ENCODE measurements at places on chromosomes 6 and 20.

DNA sequence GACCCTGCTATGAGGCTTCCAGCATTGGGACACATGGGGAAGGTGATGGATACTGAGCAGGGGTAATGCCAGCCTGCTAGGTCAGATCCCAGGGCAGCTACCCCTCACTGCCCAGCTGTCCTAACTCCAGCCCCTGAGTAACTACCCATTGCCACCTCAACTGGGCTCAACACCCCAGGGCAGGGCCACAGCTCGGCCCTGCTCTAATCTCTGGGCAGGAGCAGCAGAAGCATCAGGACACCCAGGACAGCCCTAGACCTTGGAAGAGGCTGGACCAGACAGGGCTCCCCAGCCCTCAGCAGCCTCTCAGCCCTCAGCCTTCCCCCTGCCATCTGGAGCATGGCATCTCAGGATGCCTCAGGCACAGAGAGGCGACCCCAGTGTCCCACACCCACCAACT lies 67.4 kb upstream of the TOP1 start:
- no peak for DNase-seq
- H3K4me3 ChIP-seq, result no peak overlapping the region
- no peaks in the 10 kb centered on the region for H3K4me1 ChIP-seq
- H3K27ac ChIP-seq, result no peak overlapping the region
- no peaks in the 10 kb centered on the region for H3K36me3 ChIP-seq

GRCh38 chr6:137175157-137175867 lies 1.9 kb upstream of the IL22RA2 start:
- no peak overlapping the region for H3K4me3 ChIP-seq
- DNase-seq, result no peak
- H3K27ac ChIP-seq, result no peak overlapping the region
- H3K4me1 ChIP-seq, result no peaks in the 10 kb centered on the region

DNA sequence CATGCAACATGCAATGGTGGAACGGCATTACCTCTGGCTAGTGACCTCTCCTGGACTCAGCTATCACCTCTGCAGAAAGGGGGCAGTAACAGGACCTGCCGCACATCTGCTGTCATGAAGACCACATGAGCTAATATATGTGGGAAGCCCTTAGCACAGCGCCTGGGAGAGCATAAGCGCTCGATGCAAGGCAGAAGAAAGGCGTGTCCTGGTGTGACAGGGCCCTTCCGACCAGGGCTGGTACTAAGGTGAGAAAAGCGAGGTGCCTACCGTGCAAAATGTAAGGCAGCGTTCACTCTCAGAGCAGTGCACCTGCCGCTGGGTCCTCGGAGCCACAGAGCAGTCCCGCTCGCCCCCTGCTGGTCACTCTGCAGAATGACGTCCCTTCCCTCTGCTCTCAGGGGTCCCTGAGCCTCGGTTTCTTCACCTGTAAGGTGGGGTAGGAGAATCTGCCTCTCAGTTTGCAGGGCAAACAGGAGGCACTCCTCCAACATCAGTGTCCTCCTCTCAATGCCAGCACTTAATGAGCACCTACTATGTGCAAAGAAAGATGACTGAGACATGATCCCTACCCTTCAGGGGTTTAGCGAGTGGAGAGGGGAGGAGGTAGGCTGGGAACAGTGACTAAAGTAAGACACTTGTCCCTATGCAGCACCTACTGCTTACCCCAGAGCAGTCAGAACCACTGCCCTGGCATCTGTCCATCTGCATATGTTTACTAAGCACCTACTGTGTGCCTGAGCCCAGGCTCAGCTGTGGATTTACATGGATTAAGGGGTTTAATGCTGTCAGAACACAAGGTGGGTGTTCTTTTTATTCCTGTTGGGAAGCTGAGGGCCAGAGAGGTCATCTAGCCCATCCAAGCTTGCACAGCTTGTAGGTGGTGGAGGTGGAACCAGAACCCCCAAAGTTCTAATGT lies 41.1 kb upstream of the PTGIS start:
- peaks cover 44% of the 10 kb centered on the region for H3K4me1 ChIP-seq
- no peak for DNase-seq
- no peaks in the 10 kb centered on the region for H3K36me3 ChIP-seq
- H3K27ac ChIP-seq, result no peak overlapping the region
- H3K27me3 ChIP-seq, result no peaks in the 10 kb centered on the region

GRCh38 chr20:34691838-34692237 lies 12.3 kb upstream of the TP53INP2 start:
- H3K36me3 ChIP-seq, result no peaks in the 10 kb centered on the region
- DNase-seq, result no peak
- no peaks in the 10 kb centered on the region for H3K27me3 ChIP-seq

GRCh38 chr20:32917191-32917950 lies 58.6 kb downstream of the EFCAB8 start:
- no peak for DNase-seq
- H3K27ac ChIP-seq, result no peak overlapping the region
- H3K4me1 ChIP-seq, result no peaks in the 10 kb centered on the region
- H3K27me3 ChIP-seq, result no peaks in the 10 kb centered on the region

- no peaks in the 10 kb centered on the region for H3K27me3 ChIP-seq
- no peak overlapping the region for H3K27ac ChIP-seq
- H3K36me3 ChIP-seq, result no peaks in the 10 kb centered on the region
- H3K4me1 ChIP-seq, result peaks cover 15% of the 10 kb centered on the region
Measured at GRCh38 chr6:125950293-125950692, 6.3 kb upstream of the HINT3 start.

DNA sequence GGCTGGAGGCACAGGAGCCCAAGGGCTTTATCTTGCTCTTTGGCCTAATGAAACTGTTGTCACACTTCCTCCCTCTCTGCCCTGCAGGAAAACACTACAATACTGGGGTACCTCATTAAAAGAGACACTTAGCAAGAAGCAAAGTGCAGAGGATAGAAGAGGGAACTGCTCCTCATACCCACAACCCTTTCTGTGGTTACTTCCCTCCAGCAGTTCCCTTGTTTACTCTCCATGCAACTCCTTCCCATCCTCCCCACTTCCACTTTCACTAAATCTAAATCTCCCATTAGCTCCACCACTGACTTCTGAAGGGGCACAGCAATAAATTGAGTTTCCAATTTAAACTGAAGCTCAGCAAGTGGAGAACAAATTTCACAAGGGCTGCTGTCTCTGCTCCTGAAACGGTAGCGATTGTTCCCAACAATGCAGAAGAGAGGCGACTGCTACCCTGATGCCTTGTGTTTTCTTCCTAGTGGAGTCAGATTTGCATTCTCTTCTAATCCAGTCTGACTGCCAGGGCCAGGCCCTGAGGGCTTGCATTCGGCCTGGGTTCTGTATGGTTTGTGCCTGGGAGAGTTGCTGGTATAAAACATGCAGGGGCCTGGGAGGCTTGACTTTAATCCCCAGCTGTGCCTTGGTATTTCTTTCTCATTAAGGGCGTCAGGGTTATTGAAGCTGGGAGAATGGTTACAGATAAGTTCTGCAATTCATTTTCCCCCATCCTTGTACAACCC lies 454.7 kb downstream of the TFAP2B start:
- no peak overlapping the region for H3K27ac ChIP-seq
- no peak for DNase-seq
- no peak overlapping the region for H3K4me3 ChIP-seq
- no peaks in the 10 kb centered on the region for H3K4me1 ChIP-seq
- no peaks in the 10 kb centered on the region for H3K27me3 ChIP-seq

DNA sequence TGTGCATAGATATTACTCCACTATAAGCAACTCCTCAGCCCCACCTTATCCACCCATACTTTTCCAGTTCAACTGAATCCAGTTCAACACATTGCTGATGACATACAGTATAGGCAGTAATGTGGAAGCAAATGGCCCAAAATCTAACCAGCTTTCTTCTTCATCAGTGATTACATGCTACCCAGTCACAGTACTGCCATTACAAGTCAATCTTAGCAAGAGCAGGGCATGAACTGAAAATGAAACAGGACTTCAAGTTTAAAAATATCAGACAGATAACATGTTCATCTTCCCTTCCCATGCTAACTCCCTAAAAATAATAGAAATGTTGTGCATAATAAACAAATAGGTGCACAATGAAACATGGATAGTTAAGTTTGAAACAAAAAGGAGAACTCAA lies 19.2 kb downstream of the RRAGD start:
- H3K36me3 ChIP-seq, result no peaks in the 10 kb centered on the region
- H3K4me1 ChIP-seq, result no peaks in the 10 kb centered on the region
- H3K27me3 ChIP-seq, result no peaks in the 10 kb centered on the region
- no peak overlapping the region for H3K27ac ChIP-seq
- DNase-seq, result no peak

- no peak for DNase-seq
- no peak overlapping the region for H3K4me3 ChIP-seq
- H3K27me3 ChIP-seq, result no peaks in the 10 kb centered on the region
- no peaks in the 10 kb centered on the region for H3K4me1 ChIP-seq
Measured at GRCh38 chr20:48066246-48066645, 281.0 kb upstream of the SULF2 start.
